Left cardiac atrium (tissue), 4 donors: ENCODE measurements at places on chromosomes 3 and 15. TPM values are rescaled to one million over a fixed set of nuclear protein-coding genes. Genes with fewer than 3 reads are reported as not detected.
A peak's percentile ranks its signal among the peaks of the same experiment; 100 is the strongest.

- no peak for DNase-seq
These were observed 63.3 kb upstream of the MITF start for GRCh38 chr3:69675786-69676530.

- DNase-seq: no peak
These were observed 22.2 kb upstream of the GOLIM4 start for GRCh38 chr3:168117853-168118313.

- DNase-seq: no peak
These were observed 83.2 kb upstream of the ALDH1L1 start for GRCh38 chr3:126263539-126263938.

- DNase-seq: no peak
These were observed 51.4 kb upstream of the CTSH start for GRCh38 chr15:78995921-78996893.

- no peak for DNase-seq
These were observed 5.2 kb downstream of the FURIN start for GRCh38 chr15:90873488-90873997.

DNA sequence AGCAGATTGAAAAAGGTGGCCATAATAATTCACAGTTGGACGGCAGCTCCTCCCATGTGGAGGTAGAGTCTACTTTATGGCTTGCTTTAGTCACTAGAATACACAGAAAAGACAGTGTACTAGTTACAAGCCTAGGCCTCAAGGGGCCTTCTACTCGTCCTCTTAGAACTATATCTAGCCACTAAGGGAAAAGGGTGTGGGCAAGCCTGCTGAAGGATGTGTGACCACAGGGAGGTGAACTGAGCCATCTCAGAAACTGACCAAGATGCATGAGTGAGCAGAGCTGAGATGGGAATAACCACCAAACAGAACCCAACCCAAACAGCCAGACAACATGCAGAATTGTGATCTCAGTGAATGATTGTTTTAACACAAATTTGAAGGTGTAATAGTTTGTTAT is 335.6 kb upstream of the LMCD1 start:
- no peak for DNase-seq

- no peak for DNase-seq
These were observed 173.0 kb upstream of the ROBO2 start for GRCh38 chr3:76866729-76867408.

GRCh38 chr3:32577581-32578556 is 7.2 kb upstream of the DYNC1LI1 start:
- DNase-seq: no peak

GRCh38 chr3:78969483-78969882 is 798.3 kb downstream of the ROBO1 start:
- DNase-seq: no peak

DNA sequence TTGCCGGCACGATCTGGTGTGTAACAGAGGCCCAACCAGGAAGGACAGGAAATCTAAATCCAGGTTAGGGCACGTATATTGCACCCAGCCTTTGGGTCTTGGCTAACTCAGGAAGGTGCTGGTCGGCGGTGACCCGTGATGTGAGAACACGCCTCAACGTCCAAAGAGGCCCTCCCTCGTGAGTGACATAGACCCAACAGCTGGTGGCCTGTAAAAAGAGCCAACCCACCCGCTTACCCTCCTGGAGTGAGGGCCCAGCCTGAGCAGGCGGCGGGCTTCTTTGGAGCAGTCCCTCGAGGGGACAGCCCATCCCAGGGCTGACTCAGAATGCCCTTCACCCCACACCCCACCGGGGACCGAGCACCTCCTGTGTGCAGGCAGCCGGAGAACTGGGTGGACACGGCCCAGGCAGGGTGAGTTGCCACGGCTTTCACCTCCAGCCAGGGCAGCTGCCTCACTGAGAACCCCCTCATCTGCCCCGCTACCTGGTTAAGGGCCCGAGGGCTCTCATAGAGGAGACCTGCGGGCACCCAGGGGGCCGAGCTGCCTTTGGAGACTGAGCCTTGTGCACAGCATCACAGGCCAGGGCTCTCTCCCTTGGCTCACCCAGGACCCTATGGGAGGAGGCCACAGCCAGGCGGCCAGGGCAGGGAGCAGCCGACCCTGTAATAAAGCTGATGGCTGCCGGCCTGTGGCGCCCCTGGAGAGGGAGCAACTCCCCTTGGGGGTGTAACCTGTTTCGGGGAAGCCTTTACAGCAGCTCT is 41.8 kb downstream of the ZNF710 start:
- peak; percentile 20 for DNase-seq

GRCh38 chr3:13483286-13483685 is 3.2 kb downstream of the HDAC11 start:
- DNase-seq: no peak

Gene FEZF2
- not detected for total RNA-seq

Gene RBPMS2
- total RNA-seq: 403 TPM

Gene TPRG1
- 5.2 TPM for total RNA-seq

Gene MYNN
- total RNA-seq: 13.0 TPM

Gene NOX5
- total RNA-seq: not detected

Gene MB21D2
- total RNA-seq: 2.2 TPM

Gene MRPL46
- total RNA-seq: 42.4 TPM

Gene MKRN3
- total RNA-seq: 0.65 TPM
